ENCODE measurements at places on chromosomes 12 and 14.

DNA sequence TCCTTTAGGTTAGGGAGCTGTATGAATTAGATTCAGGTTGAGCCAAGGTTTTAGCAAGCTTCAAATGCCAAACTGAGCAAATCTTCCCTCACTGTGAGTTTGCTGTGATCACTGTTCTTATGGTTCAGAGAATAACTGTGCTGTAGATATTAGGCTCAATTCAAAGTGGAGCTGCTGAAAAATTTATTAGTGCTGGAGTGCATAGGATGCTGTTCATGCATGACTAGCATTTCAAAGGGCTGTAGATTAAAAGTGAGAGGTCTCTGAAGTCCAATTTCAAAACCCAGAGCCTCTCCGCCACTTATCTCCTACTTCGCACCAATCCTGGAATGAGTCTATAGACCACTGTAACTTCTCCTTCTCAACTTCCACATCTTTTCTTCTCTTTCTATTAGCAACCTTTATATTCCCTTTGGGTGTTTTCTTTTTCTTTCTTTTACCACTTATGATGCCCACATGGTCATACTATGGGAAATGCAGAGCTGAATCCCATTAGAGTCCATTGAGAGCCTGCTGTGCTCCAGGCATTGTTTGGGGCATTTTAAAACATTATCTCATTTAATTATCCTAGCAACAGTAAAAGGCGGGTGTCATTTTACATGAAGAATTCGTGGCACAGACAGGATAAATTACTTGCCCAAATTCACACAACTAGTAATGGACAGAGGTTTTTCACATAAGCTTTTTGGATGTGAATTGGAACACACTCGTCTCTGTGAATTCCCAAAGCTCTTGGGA, 77.5 kb upstream of the EEA1 start:
- no peak overlapping the region for H3K4me3 ChIP-seq
- H3K27me3 ChIP-seq, result no peaks in the 10 kb centered on the region
- no peak for DNase-seq
- peaks cover 16% of the 10 kb centered on the region for H3K4me1 ChIP-seq
- no peaks in the 10 kb centered on the region for H3K36me3 ChIP-seq

DNA sequence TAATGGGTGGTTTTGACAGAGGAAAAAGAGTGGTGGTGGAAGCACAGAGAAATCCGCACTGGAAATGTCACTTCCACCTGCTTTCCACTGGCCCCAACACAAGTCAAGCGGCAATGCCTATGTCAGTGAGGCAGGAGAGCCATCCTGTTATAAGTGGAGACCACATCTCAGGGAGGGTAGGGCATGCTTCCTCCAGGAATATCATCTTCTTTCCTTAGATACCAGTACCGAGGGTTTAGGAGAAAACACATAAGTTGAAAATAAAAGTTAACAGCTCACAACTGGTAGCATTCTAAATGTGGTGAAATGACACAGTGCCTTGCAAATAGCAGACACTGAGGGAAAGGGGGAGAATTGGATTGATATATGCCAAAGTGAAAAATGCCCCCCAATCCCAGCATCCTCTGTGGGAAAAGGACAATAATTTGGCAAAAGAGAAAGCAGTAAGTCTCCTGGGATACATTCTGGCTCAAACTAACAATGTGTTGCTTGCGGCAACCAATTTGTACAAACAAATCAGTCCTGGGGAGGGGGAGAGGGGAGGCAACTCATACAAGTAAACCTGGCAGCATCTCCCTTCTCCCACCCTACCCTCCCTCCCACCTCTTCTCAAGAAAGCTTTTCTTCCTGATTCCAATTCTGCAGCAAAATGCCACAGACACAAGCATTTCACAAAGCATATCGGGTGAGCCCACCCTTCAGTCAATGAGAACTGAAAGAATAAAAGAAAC, 57.1 kb downstream of the STON2 start:
- no peaks in the 10 kb centered on the region for H3K36me3 ChIP-seq
- DNase-seq, result no peak
- H3K27ac ChIP-seq, result no peak overlapping the region
- peaks cover 9% of the 10 kb centered on the region for H3K4me1 ChIP-seq

GRCh38 chr12:100904270-100904669, 109.7 kb downstream of the ANO4 start:
- no peak overlapping the region for H3K4me3 ChIP-seq
- no peaks in the 10 kb centered on the region for H3K36me3 ChIP-seq
- H3K27me3 ChIP-seq, result no peaks in the 10 kb centered on the region

GRCh38 chr14:44010071-44010470, 497.0 kb downstream of the FSCB start:
- no peaks in the 10 kb centered on the region for H3K36me3 ChIP-seq
- no peak for DNase-seq
- no peak overlapping the region for H3K27ac ChIP-seq
- no peaks in the 10 kb centered on the region for H3K4me1 ChIP-seq
- H3K4me3 ChIP-seq, result no peak overlapping the region

DNA sequence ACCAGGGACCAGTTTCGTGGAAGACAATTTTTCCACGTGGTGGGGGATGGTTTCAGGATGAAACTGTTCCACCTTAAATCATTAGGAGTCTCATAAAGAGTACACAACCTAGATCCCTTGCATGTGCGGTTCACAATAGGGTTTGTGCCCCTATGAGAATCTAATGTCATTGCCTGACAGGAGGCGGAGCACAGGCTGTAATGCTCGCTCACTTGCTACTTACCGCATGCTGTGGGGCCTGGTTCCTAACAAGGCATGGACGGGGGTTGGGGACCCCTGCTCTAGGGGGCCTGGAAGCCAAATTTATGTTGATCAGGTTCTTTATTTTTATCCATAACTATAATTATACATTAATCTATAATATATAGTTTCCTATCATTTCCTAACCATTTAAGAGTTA, 315.3 kb downstream of the MED13L start:
- H3K27me3 ChIP-seq, result no peaks in the 10 kb centered on the region
- DNase-seq, result no peak
- H3K4me1 ChIP-seq, result no peaks in the 10 kb centered on the region
- H3K4me3 ChIP-seq, result no peak overlapping the region
- peaks cover 77% of the 10 kb centered on the region for H3K36me3 ChIP-seq

DNA sequence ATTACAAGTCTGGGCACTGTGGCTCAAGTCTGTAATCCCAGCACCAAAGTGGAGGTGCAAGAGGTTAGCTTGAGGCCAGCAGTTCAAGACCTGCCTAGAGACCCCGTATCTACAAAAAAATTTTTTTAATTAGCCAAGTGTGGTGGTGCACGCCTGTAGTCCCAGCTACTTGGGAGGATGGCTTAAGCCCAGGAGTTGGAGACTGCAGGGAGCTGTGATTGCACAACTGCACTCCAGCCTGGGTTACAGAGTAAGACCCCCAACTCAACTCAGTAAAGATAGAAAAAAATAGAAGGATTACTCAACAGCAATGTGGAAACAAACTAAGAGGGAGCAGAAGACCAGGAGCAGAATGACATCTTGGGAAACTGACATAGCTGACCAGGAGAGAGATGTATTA, 13.3 kb downstream of the SBNO1 start:
- no peak overlapping the region for H3K27ac ChIP-seq
- DNase-seq, result no peak
- H3K27me3 ChIP-seq, result no peaks in the 10 kb centered on the region
- H3K4me3 ChIP-seq, result no peak overlapping the region
- peaks cover 37% of the 10 kb centered on the region for H3K36me3 ChIP-seq
- H3K4me1 ChIP-seq, result no peaks in the 10 kb centered on the region

Data from suprapubic skin (tissue), 4 donors.